ENCODE measurements at places on chromosomes 16 and 17.
A peak's percentile ranks its signal among the peaks of the same experiment; 100 is the strongest.

- no peak for DNase-seq
Measured at GRCh38 chr16:83682868-83683235, 124.9 kb upstream of the HSBP1 start.

GRCh38 chr16:77430360-77430759 lies 4.5 kb downstream of the ADAMTS18 start:
- no peak for DNase-seq

DNA sequence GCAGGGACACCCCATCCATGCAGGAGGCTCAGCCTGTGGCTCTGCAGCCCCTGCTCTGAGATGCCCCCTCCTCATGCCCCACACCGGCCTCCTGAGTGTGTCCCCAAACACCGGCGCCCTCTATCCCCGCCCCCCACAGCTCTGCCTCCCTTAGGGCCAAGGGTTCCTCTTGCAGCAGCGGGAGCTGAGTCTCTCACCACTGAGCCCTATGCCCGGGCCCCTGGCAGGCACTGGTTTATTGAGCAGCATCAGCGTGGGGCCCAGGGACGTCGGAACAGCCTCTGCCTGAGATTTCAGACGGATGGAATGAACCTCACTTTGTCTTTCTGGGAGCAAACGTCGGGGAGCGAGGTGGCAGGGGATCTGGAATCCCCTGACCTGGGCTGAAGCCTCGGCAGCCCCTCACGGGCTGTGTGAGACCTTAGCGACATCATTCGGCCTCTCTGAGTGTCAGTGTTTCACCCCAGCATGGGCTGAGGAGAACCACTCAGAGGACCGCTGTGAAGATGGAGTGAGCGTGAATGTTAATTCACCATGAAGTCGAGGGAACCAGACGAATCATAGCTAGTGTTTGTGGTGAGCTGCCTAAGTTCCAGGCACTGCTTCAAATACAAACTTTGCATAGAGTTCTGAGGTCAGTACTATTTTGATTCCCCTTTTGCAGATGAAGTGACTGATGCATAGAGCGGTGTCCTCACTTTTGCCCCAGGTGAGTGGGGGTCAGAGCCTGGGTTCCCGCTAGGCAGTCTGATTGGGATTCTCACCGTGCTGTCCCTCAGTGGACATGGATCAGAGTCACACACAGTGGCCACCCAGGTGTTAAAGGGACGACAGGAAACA lies 5.3 kb upstream of the C16orf74 start:
- no peak for DNase-seq

DNA sequence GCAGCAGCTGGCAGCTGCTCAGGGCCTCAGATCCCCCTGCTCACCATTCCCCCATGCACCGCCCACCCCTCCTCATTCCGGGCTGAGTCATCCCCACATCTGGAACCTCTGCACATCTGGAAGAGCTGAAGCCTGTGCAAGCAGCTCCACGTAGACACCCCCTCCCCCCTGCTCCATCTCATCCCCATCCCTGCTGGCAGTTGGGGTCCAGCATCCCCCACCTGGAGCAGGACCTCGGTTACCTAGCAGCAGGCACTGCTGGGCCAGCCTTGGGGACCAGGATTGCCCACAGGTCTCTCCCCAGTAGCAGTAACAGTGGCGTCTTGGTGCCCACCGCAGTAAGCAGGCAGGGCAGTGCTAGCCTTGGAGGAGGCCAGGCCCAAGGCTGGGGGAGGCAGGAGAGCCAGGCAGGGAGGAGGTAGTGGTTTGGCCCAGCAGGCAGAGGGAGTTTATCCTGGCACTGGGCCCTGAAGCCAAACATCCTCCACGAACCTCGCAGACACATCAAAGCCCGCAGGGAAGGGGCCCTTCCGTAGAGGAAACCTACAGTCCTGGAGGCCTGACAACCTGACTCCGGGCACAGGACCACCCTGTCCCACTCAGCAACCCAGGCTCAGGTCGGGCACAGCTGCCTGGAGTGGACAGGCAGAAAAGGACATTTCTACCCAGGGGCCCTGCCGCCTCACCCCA lies 7.7 kb upstream of the TMEM92 start:
- DNase-seq: peak; percentile 88

GRCh38 chr17:44989552-44990138 lies 21.5 kb upstream of the C1QL1 start:
- no peak for DNase-seq

- DNase-seq: no peak
Measured at GRCh38 chr16:9929313-9929712, 252.9 kb downstream of the GRIN2A start.
